CD4-positive, alpha-beta T cell treated with Interleukin-4 for 4 hours (primary cell): ENCODE measurements at places on chromosomes 5 and 9.

DNA sequence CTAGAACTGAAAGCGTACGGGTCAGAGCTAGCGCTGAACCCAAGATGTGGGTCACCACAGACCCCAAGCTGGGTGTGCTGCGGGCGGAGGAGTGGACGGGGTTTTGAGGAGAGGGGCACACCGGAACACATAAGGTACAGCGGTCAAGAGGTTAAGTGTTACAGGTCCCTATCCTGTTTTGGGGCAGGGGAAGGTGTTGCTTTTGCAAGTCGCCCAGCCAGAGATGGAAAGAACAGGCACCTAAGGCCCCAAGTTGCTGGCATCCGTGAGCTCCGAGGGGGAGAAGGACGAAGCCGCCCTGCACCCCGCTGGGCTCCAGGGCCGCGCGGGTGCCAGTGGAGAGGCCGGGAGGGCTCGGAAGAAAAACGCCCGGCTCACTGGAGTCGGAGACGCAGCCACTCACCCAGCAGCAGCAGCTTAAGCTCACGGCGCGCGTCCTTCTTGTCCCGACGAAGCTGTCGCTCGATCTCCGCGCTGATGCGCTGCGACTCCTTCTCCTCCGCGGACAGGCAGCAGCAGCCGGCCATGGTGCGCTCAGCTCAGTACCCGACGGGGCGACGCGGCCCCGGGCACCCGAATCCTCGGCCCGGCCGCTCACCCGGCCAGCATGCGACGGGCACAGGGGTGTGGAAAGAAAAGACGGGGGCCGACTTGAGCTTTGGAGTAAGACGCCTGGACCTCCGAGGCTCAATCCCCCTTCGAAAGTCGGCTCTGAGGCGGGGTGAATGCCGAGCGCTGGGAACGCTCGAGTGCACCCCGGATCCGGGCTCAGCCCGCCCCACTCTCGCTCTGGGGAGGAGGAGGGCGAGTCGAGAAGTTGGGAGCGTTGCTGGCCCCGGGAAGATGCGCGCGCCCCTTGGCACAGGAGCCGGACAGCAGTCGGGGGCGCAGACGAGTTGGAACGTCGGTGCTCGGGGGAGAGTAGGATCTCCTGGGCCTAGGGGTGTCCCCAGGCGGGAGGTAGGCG lies 572 bp downstream of the GNA14 start:
- no peak for DNase-seq

DNA sequence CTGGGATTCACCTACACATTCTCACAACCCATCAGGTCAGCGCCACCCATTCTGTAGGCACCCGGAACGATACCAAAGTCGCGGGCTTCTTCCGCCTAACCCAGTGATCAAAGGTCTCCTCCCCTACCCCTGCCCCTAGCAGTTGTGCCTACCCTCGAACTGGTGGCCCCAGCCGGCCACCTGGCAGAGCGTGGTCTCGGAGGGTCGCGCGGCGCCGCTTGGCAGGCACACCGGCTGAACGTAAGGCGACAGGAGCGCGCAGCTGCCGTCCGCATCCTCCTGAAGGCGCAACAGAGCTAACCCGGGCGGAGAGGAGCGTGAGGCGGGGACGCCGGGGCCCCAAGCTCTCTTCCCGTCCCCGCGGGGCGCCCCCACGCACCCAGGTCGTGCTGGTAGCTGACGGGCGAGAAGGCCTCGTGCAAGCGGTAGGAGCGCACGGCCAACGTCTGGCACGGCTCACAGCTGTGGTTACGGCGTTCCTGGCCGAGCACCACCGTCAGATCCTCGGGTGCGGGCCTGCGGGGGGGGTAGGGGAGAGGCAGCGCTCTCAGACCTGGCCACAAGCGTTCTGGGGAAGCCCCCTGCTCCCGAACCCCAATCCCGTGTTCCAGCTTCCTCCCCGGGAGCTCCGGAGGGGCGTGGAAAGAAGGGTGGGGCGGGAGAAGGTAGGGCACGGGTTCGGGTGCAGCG lies 2.8 kb upstream of the PFN3 start:
- DNase-seq = peak; percentile 35

GRCh38 chr5:131950706-131951105 lies 5.2 kb upstream of the MEIKIN start:
- DNase-seq = no peak

GRCh38 chr9:76996700-76997099 lies 22.8 kb upstream of the FOXB2 start:
- DNase-seq = no peak

DNA sequence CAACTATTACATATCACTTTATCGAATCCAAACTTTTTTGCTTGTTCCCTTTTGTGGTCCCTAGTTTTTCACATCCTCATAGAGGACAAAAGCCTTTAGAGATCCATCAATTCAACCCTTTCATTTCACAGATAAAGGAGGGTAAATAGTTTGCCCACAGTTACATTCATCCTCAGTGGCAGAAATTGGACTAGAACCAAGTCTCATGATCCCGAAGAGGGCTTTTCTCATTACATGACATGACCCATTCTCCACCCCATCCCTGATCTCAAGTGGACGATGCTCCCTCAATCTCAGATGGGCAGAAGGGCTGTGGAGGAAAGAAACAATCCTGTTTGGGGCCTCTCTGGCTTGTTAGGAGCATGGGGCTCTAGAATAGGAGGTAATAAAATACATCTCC lies 23.1 kb downstream of the TICAM2 start:
- DNase-seq = no peak

GRCh38 chr9:93480728-93481324 lies 27.4 kb upstream of the FAM120AOS start:
- no peak for DNase-seq

DNA sequence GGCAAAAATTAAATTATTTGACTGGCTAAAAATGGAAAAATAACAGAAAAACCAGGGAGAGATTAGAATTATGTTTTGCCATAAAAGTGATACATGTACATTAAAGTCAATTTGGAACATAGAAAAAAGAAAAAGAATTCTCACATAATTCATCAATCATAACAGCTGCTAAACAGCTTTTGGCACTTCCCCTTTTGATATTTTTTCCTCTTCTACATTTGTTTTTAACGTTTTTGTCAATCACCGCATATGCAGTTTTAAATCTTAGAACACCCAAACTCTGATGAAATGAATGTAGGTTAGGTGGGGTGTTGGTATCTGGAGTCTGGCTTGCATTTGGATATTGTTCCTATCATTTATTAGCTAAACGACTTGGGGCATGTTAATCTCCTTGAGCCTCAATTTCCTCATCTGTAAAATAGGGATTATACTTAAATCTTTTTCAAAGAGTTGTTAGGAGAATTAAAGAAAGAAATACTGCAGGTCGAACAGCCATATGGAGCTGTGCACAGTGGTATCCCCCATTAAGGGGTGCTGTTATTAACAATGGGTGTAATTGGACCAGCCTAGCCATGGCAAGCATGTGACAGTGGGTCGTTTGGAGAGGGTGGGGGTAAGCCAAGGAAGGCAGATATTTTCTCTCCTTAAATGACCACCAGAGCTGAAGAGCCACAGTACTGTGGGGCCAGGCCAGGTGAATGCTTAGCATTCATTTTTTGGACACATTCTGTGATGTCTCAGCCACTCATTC lies 22.6 kb downstream of the NPR3 start:
- no peak for DNase-seq

- DNase-seq = no peak
These were observed 57.9 kb upstream of the CDH6 start for GRCh38 chr5:31135542-31135941.

DNA sequence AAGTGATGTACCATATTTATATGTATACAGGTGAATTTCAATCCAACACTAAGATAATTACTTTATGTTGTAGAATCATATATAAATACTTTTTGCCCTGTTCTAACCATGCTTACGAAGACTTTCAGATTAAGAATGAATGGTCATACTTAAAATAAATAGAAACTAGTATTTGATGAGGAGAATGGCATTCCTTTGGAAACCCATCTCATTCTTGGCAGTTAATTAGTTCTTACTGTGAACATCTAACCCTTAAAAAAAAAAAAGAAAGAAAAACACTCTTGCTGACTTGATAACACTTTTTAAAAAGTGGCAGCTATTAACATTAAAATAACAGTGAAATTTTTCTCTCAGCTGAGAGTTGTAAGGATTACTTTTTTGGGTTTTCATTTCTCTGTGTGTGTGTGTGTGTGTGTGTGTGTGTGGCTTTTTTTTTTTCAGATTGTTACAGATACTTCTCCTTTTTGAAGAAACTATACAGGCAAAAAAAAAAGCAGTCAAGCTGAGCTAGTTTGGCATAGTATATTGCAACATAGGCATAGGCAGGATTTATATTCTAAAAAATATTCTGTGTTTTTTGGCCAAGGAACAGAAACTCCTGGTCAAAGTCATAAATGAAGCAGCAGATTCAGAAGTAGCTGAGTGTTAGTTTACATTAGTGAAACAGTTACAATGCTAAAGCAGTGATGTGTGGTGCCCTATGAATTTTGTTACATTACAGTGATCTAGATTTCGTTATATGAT lies 163.5 kb downstream of the CD180 start:
- no peak for DNase-seq

GRCh38 chr9:81686614-81687520 lies 2.5 kb downstream of the TLE1 start:
- no peak for DNase-seq

DNA sequence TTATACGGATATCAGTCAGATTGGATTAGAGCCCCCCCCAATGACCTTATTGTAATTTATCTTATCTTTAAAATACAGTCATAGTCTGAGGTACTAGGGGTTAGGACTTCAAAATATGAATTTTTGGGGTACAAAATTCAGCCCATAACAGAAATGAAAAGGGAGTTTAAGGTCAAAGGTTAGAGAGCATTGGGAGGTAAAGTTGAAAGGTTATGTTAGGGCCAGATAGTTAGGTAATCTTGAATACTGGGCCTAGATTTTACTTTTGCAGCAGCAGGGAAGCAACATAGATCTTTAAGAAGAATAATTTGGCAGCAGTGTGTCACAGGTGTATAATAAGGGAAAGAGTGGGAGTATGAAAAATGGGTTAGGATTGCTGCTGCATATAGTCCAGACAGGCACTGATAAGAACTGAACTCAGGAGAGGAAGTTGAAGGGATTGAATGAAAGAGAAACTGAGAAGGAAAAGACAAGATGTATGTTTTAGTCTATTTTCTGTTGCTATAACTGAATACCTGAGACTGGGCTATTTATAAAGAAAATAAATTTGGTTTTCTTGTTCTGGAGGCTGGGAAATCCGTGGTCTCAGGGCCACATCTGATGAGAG lies 10.7 kb upstream of the GCNT4 start:
- no peak for DNase-seq

- DNase-seq = no peak
These were observed 1050.2 kb downstream of the CDH12 start for GRCh38 chr5:21802869-21803490.

- no peak for DNase-seq
These were observed 81.2 kb upstream of the LMX1B start for GRCh38 chr9:126532489-126532888.

DNA sequence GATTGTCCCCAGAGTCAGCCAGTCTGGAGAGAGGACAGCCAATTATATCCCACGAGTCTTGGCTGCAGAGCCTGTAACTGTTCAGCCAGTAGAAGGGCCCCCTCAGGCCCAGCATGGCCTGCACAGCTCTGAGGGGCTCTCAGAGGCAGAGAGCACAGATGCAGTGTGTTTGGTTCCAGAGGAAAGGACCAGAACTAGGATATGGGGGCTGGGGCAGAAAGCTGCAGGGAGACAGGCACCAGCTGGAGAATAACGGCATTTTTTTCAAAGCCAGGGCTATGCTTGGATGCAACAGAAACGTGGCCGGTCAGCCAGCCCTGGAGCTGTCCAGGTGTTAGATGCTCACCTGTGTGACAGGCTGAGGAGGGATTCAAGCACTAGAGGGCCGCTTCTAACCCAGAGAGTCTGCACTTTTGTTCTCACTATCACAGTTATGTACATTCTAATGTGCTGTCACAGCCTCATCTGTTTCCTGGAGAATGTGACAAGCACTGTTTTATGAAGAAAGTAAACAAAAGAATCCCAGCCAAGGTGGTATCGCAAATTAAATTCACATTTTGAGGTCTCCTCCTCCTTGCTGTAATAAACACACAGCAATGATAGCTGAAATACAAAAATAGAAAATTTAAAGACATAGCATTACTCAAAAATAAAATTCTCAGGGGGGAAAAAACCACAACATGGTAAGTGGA lies 96.5 kb downstream of the GABBR2 start:
- DNase-seq = no peak

DNA sequence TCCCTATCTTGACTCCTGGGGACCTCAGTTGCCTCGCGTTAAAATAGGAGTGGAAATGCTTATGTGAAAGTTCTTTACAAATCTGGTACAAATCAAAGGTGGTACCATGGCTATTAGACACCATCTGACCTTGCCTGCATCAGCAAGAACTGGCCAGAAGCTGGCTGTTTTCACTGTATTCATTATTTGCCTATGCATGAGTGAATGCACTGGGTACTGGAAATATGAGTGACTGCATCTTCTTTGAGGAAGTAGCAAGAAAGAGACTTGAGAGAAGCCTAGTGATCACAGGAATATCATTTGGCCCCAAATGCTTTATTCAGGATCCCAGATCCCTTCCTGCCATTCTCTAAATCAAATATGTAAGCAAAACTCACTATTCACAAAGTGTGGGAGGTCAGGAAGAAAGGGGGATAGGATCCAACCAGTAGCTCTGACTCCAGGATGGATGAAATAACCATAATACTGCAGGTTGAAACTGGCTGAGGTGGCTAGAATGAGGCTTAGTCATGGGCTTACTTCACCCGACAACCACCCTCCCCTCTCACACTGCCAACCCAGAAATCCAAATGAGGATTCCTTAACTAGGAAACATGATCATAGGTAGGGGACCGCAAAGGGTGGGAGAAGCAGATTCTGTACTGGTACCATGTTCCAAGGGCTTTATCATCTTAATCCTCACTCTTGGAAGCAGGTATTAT lies 56.7 kb downstream of the FAM114A2 start:
- DNase-seq = no peak

DNA sequence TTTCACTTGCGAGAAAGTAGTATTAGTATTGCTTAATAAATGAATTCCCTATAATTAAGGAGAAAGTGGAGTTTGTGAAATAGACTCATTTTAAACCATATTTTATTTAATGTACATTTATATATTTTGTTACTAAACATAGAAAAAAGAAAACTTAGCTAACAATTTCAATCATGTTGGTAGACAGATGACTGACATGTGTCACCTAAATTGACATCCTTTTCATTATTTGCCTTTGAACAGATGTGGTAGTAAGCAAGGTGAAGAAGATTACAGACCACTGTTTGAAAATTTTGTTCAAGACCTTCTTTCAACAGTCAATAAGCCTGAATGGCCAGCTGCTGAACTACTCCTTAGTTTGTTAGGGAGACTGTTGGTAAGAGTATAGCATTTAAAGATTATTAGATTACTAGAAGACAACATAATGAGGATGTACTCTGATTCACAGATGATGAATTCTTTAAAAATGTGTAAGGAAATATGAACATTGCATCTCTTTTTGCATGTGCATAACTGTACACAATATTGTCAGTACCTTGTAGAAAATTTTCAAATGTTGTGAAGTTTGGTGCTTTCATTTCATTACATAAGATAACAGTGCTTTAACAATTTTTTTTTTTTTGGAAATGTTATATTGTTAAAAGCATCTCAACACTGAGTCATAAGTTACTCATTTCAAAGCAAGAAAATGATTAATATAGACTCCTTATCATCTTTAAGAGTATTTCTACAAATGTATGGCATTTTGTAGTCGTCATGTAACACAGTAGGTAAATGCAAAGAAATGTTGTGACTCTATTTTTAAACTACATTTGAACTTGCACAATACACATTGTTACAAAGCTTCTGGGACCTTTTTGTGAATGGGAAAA lies 139.5 kb downstream of the NIPBL start:
- no peak for DNase-seq

- no peak for DNase-seq
These were observed 64.0 kb downstream of the SHB start for GRCh38 chr9:38004809-38005560.

- peak; percentile 86 for DNase-seq
These were observed 247.1 kb upstream of the ANKRD55 start for GRCh38 chr5:56480078-56480704.

- no peak for DNase-seq
These were observed 34.6 kb upstream of the ADAMTS16 start for GRCh38 chr5:5105531-5105930.
